AG10803 (cell line): ENCODE measurements at places on chromosomes 12 and 14.

- no peak for DNase-seq
Observed at GRCh38 chr12:46107591-46107990, 117.2 kb upstream of the SCAF11 start.

GRCh38 chr12:58976146-58976545, 55.8 kb upstream of the LRIG3 start:
- no peak for DNase-seq

DNA sequence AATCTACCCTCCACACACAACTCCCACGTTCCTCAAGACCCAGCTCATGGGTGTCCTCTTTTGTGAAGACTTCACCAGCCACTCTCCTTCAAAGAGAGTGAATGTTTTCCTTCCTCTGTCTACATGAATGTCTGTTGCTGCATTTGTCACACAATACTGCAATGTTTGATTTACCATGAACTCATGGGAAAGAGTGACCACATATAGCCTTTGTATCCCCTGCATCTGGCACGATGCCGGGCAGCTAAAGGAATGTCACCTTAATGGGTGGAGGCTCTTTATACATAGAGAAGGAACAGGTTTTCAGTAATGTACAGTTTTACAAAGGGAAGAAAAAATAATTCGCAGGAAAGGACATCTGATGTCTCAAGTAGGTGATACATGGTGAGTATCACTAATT, 12.1 kb upstream of the BCDIN3D start:
- no peak for DNase-seq

DNA sequence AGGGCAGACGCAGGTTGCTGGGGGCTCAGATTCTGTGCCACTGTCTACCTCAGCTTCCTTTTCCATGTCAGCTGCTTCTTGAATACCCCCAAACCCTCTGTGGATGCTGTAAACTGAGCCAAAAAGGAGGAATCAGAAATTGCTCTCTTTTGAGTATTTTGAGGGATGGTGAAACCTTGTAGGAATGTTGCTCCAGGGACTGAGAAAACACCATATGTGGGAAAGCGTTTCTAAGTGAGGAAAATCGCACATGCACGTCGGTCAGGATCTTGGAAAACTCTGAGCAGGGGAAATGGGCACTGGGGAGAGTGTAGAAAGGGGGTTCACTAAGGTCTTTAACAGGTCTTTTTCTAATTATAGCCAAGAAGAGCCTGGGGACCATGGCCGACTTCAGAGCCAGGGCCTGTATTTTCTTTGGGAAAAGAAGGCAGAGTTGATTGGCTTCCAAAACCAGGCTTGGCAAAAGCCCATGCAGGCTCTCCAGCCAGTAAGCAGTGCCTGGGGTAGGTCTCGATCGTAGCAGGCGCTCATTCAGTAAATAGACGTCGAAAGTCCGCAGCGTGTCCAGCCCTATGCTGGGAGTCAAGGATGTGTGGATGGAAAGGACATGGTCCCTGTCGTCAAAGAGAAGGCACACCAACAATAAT, 58.0 kb downstream of the NTF3 start:
- peak; percentile 61 for DNase-seq

DNA sequence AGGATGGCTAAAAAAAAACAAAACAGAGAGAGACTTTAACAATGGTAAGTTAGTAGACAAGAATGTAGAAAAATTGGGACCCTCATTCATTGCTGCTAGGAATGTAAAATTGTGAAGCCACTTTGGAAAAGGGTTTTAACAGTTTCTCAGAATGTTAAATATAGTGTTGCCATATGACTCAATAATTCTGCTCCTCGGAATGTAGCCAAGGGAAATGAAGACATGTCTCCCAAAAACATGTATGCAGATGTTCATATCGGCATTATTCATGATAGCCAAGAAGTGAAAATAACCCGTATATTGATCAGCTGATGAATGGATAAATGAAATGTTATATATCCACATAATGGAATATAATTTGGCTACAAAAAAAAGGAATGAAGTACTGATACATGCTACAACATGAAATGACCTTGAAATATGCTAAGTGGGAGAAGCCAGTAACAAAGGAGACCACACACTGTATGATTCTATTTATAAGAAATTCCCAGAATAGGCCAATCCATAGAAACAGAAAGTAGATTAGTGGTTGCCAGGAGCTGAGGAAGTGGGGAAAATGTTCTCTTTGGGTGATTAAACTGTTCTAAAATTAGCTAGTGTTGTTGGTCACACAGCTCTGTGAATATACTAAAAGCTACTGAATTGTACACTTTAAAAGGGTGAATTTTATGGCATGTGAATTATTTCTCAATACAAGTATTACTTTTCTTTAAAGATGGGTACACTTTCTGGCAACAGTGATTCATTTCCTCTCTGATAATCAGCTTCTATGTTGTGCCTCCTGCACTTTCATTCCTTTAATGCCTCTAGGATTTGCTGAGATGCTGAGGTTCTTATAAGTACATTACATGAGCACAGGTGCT, 132.5 kb downstream of the DAAM1 start:
- peak; percentile 70 for DNase-seq

- DNase-seq: peak; percentile 16
Observed at GRCh38 chr12:127583041-127583440, 683.9 kb upstream of the TMEM132C start.

- DNase-seq: no peak
Observed at GRCh38 chr12:5038781-5039311, 4.8 kb upstream of the KCNA5 start.

DNA sequence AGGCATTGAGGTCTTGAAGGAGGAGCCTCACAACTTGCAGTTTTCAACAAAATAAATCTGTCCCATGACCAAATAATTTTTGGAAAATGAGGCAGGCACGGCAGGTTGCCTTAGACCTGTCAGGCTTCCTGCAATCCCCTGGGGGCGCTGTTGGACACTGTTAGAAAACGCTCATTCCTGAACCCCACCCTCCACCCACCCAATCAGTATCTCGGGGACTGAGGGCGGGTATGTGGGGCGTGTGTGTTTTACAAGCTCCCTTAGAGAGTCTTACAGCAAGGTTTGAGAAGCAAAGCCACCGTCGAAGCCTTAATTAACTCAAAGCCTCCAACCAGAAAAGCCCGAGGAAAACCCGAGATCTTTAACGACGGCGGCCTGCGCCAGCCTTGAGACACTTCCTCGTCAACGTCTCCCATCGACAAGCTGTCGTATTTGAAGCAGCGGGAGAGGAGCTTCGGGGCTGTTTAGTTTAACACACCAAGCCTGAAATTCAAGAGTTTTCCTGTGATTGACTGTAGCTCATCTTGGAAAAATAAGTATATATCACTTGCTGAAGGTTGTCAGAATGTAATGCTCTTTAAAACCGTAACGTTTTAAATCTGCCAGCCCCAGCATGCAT, 123.0 kb downstream of the GLT1D1 start:
- DNase-seq: no peak

GRCh38 chr14:90645842-90646443, 170.3 kb downstream of the TTC7B start:
- DNase-seq: peak; percentile 29

- no peak for DNase-seq
Observed at GRCh38 chr12:54390668-54391551, 6.4 kb upstream of the ZNF385A start.
